K562 (cell line): ENCODE measurements at places on chromosomes 1 and 21.

GRCh38 chr1:161013131-161013487 is 7.8 kb downstream of the F11R start:
- peak; percentile 34 for DNase-seq

GRCh38 chr1:155694167-155694566 is 5.3 kb downstream of the DAP3 start:
- DNase-seq: no peak

DNA sequence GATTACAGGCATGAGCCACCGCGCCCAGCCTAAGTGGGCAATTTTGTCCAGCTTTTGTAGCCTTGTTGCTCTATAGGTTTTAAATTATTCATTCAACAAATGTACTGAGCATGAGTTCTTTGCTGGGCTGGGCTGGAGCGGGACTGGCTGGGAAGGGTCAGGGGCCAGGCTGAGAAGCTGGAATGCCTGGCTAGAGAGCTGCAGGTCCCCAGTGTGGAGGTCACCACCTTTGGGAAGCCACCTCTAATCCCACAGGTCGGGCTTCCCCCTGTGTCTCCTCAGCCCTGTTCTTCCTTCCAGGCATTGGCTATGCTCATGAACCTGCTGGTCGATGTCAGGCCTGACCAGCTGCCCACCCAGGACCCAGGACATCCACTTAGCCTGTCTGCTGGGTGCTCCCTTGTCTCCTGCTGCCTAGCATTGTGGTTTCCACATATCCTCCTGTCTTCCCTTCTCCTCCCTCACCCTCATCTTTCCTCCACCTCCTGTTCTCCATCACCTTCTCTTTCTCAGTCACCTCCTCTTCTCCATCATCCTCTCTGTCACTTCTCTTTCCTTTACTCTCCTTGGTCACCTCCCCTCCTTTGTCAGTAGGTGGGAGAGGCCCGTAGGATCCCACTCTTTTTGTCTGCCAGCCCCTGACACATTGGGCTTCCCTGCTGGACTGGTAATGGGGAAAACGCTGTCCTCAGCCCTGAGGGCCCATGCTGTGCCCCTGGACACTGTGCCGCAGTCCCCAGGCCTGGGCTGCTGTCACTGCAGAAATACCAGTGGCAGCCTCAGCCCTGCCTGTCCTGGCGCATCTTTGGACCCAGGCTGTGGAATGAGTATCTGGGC is 23.8 kb downstream of the SERINC2 start:
- no peak for DNase-seq

DNA sequence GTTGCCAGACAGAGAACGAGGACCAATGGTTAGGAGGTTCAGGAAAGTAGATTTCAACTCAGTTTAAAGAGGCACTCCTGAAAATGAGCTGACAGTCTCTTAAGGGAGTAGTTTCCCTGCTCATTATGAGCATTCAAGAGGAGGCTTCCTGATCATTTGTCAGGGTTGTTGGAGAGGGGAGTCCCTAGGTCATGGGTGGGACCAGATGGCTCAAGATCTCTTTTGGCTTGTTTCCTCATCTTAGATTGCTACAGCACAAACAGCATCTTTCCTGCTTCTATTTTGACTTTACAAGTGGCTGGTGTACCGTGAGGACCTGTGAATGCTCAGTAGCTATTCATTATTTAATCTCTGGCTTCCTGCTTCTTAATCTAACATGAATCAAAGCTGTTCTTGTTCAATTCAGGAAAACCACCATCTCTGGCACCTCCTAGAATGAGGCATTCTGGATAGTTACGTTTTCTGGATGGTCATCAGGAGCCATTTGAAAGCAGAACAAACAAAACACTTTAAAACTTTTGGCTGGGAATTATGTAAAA is 47.6 kb downstream of the PEX14 start:
- DNase-seq: no peak

GRCh38 chr21:15221799-15222386 is 157.1 kb upstream of the NRIP1 start:
- no peak for DNase-seq

DNA sequence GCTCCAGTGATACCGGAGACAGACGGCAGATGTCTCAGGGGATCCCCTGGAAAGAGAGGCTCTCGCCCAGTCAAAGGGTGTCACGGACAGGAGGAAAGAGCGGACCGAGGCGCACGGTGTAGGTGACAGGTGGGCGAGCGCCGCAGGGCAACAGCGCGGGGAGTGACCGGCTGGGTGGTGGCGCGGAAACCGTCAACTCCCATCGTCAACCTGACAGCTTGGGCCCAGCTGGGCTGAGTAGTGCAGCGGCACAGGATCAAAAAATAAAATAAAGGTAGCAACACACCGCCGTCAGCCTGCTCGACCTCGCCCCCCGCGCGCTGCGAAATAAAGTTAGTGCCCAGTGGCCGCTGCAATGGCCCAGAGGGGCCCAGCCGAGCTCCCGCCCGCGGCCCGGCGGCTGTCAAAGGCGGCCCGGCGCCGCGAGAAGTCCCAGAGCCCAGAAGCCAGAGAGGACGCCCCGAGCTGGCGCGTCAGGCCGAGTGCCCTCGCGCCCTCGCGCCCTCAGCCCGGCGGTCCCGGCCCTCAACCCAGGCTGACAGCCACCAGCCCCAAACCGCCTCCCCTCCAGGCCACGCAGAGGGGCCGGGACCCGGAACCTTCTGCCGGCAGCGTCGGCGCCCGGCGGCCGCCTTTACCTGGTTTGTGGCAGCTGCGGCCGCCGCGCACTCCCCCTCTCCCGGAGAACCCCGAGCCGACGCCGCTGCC is at the start of gene LYST:
TSS of gene LYST (minus strand) at position 702 of the 708 bp plus-strand sequence. CDS start 36,489 bp downstream, outside the sequence.
- peak; percentile 40 for DNase-seq

GRCh38 chr1:43861337-43861736 is 72.3 kb upstream of the ARTN start:
- DNase-seq: no peak

DNA sequence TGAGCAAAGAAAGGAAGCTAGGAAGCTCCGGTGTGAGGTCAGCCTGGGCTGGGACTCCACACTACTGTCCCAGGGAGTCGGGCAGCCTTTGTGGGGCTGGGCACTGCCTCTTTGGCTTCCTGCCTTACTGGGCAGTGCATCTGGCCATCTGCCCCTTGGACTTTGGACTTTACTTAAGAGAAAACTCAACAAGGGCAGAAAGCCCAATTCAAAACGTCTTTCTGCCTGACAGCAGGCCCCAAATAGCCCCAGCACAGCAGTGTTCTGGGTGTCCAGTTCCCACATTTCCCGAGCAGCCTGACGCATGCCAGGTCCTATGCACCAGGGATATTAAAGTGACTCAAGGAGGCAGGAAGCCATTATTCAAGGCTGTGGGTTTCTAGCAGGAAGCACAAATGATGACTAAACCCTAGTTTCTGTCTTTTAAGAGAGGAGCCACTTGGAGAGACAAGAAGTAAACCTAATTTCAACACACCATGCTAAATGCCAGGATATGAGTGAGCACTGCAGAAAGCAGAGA is 37.9 kb upstream of the EDEM3 start:
- DNase-seq: no peak
